Activated CD4-positive, alpha-beta T cell treated with anti-CD3 and anti-CD28 coated beads, Interleukin-2, amount 50 U/mL, for 48 hours (primary cell): ENCODE measurements at places on chromosomes 2 and 18.

GRCh38 chr2:8644605-8645175 lies 37.2 kb upstream of the ID2 start:
- DNase-seq, result no peak

DNA sequence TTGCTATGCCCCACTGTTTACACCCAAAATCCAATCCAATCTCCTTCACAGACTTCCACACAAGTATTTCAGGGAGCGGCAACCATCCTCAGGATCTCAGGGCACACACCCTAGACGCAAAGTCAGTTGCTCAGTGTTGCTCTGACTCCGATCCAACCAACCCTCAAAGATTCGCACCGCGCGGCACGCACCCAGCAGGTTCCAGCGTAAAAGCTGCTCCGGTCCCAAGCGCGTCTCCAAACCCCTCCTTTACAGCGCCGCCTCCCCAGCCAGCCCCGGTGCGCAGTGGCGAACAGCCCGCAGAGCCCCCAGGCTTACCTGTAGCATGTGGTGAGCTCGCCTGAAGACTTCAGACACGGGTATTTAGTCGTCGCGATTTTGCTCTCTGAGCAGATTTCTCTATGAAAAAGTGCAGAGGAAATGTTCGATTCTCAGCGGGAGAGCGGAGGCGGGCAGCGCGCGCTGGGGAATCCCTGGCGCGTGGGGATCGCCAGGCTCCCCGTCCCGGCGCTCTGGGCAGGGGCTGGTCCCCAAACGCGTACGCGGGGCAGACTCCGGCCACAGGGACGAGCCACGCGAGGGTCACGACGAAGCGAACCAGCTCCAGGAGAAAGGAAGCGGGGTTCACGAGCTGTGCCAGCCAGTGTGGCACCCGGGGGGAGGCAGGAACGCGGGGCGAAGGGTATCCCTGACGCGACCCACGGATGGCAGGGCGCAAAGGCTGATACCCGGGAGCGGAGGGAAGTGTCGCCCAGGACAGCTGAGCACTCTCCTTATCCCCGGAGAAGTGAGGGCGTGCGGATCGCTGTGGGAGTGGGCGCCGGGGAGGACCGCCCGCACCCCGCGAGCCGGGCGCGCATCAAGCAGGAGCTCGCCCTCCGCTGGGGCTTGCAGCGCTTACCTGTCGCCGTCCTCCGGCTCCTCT lies 650 bp downstream of the CCBE1 start:
- DNase-seq, result peak; percentile 1

DNA sequence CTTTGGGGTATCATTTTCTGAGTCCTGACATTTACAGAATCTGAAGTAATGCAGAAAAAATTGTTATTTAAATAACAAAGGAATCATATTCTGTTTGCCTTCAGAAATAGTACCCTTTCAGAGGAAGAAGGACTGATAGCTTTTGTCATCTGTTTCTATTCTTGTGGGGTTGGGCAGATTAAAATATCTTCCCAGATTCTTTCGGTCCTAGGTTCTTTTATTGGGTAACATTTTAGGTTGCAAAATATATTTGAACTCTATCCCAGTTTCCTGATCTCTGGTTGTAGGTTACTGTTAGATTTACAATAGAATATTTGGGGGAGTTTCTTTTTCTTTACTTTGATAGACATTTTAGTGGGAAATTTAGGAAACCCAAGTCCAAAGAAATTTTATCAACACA lies 550.5 kb downstream of the SPAG16 start:
- DNase-seq, result no peak

GRCh38 chr18:56715121-56715520 lies 64.0 kb downstream of the WDR7 start:
- no peak for DNase-seq

DNA sequence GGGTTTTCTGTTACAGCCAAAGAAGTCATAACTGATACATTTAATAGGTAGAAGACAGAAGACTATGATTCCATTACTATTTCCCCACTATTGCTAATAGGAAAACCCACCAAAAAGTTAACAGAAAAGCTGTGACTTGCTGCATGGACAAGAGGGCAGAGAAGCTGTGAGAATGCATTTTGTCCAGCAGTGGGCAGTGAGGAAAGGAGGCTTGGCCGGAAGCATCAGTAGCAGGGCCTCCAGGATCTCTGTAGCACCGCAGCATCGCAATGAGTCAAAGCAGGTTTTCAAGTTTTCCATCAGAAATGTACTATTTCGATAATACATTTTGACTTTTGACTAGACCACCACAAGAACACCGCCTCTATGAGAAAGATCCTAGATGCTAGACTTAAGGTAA lies 24.9 kb downstream of the MYO5B start:
- DNase-seq, result no peak

DNA sequence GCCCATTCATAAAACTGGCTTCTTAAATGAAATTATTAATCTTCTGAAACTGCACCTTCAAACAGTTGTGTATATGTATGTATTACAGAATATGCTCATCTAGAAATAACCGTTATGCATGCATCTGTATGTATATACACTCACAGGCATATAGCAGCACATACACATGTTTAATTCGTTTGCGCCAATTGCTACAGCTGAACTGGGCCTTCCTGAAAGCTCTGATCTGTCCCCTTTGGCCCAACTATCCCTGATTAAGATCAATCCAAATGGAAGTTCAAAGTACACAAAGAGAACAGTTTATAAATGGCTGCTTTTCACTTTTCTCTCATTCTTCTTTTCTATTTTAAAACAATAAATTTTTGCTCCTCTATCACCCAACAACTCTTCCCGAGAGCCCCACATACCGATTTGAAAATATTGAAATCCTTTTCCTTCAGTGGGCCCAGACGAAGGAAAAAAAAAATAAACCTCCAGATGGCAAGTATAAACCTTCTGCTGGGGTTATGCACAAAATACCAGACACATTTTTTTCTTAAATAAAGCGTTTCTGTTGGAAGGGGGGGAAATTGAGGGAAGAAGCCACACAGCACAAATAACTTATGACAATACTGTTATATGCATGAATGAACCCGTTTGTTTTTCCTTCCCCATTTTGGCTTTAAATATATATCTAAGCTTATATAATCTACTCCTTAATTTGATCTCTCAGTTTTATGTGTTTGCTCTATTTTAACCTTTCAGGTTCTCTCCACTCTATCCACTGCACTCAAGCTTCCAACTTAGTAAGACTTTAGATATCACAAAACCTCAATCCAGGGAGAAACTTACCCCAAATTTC lies 267.3 kb downstream of the TCF4 start:
- no peak for DNase-seq

DNA sequence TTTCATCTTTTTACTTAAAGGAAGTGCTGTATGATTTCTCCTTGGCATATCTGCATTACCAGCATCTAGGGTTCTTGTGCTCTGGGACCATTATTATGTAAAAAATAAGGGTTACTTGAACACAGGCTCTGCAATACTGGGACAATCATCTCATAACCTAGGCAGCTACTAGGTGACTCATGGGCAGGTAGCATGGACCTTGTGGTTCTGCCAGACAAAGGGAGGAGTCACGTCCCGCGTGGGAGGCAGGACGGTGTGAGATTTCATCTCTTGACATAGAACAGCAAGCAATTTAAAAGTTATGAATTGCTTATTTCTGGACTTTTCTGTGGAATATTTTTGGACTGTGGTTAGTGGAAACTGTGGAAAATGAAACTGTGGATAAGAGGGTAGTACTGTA lies 34.1 kb downstream of the ASAP2 start:
- peak; percentile 18 for DNase-seq

DNA sequence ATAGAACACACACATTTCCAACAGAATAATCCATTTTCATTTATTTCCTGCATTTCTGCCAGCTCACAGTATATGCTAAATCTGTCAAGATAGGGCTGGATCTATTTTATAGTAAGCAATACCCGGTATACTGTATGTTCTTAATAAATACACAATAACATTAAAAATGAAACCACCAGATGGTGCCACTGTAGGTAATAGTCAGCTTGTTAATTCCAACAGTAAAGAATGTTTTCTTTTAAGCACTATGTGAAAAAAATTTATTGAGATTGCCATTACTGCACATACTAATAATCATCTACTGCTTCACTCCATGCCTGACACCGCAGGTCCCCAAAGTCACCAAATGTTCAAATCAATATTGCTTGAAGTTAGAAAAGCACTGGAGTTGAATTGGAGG lies 131.5 kb upstream of the PGAP1 start:
- DNase-seq, result no peak

GRCh38 chr2:75033516-75033915 lies 75.1 kb downstream of the POLE4 start:
- DNase-seq, result no peak

GRCh38 chr18:48575301-48575657 lies 36.4 kb downstream of the CTIF start:
- DNase-seq, result no peak

DNA sequence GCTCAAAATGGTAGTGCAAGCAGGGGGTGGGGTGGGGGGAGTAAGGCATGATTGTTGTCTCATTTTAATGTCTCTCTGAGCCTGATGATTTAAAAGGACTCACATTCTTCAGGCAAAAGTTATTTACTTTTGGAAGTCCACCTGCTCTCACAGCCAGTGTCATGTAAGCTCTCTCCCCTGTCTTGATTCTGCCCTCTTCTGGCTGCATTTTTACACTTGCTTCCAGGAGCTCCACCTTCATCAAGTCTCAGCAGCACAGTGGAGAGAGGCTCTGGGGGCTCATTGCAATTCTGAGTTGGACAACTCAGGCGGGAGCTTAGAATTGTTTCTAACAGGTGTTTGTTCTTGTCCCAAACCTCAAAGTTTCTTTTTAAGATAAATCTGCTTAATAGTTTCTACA lies 39.2 kb downstream of the GNAL start:
- no peak for DNase-seq

DNA sequence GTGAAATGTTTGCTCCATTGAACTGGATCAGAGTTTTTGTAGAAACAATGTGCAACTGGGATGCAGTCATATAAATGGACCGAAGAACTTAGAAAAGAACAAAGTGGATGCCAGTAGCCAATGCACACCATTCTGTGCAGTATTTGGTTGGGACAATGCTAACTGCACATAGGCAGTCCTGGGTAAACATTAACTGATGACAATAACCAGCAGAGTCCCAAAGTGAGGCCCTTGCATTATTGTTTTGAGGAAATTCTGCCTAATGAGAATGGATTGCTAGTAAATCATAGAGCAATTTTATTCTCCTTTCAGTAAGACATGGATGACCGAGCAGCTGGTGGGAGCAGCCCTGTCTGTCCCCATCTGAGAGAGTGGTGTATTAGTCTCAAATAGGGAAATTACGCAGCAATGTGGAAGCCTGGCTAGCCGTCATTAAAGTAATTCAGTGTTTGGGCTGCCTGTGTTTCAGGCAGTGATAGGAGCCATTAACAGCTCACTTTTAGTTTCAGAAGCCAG lies 94.9 kb downstream of the KCTD1 start:
- DNase-seq, result no peak

DNA sequence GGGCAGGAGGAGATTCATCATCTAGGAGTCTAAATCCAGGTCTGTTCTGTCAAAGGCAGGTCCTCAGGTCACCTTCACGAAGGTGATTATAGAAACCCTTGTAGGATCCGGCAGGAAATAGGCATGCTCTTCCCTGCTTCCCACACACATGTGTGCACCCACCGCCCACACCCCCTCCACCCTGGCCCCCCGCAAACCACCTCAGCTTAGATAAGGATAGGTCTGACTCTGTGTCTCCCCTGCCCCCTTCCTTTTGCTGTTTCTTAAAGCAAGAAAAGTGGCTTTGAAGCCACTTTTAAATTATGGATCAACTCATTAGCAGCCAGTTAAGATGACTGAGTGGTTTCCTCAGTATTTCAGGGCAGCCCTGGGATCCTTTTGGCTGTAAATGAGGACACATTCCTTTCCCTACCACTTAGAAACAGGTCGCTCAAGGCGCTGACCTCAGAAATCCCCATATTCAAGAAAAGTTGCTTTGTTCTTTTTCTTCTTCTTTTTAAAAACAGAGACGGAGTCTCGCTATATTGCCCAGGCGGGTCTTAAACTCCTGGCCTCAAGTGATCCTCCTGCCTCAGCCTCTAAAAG lies 14.5 kb upstream of the CIB4 start:
- DNase-seq, result no peak

DNA sequence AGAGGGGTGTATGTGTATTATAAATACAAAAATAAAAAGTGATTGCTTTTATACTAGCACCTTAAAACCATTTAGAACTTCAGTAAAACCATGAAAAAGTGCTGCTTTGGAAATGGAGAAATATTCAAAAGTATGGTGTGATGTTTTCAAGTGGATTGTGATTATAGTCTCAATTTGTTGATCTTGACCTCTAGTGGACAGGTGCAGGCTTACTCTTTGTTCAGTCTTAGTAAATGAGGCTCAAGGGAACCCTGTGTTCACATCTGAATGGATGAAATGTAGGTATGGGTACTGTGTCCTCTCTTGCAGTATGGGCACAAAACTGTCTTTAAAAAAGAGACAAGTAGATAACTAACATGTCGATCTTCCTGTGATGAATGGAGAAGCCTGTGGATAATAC lies 145.8 kb downstream of the MCFD2 start:
- no peak for DNase-seq

GRCh38 chr18:50573679-50574078 lies 13.8 kb downstream of the MAPK4 start:
- no peak for DNase-seq
